Right lung (tissue), 10 donors: ENCODE measurements at places on chromosomes 12 and 14. TPM values are rescaled to one million over a fixed set of nuclear protein-coding genes. Genes with fewer than 3 reads are reported as not detected.

INSM2 gene
- not detected for polyA plus RNA-seq

B3GNT4 gene
- polyA plus RNA-seq, result 0.38 TPM

CELA1 gene
- polyA plus RNA-seq, result not detected

TOMM20L gene
- polyA plus RNA-seq, result 1.7 TPM

FKBP3 gene
- 109 TPM for polyA plus RNA-seq

TUBA1B gene
- 1,422 TPM for polyA plus RNA-seq

LRTM2 gene
- not detected for polyA plus RNA-seq

CCDC197 gene
- not detected for polyA plus RNA-seq

LARP4 gene
- polyA plus RNA-seq, result 32.0 TPM

FOXN4 gene
- polyA plus RNA-seq, result 0.82 TPM

IL22 gene
- polyA plus RNA-seq, result not detected

AKAP5 gene
- 1.8 TPM for polyA plus RNA-seq

NELL2 gene
- 27.2 TPM for polyA plus RNA-seq

TRPV4 gene
- polyA plus RNA-seq, result 2.7 TPM

C3AR1 gene
- polyA plus RNA-seq, result 3.9 TPM

P2RX7 gene
- 1.6 TPM for polyA plus RNA-seq

NANOG gene
- 0.17 TPM for polyA plus RNA-seq

OAS2 gene
- polyA plus RNA-seq, result 12.1 TPM

TMEM19 gene
- polyA plus RNA-seq, result 36.0 TPM

KRT3 gene
- polyA plus RNA-seq, result not detected

KRT78 gene
- polyA plus RNA-seq, result not detected

GDF3 gene
- 0.12 TPM for polyA plus RNA-seq

CLEC7A gene
- polyA plus RNA-seq, result 2.4 TPM

ZNF891 gene
- polyA plus RNA-seq, result 5.8 TPM

FAM177A1 gene
- polyA plus RNA-seq, result 53.3 TPM

NGB gene
- polyA plus RNA-seq, result not detected

GLT8D2 gene
- 31.1 TPM for polyA plus RNA-seq

SDR9C7 gene
- 0.24 TPM for polyA plus RNA-seq

NOC4L gene
- 12.2 TPM for polyA plus RNA-seq

TCL1B gene
- polyA plus RNA-seq, result 0.28 TPM

TMEM119 gene
- 43.2 TPM for polyA plus RNA-seq

C1R gene
- 90.9 TPM for polyA plus RNA-seq

KLC1 gene
- polyA plus RNA-seq, result 152 TPM

FAM181A gene
- polyA plus RNA-seq, result 0.51 TPM

GDF11 gene
- 15.8 TPM for polyA plus RNA-seq

SERPINA12 gene
- polyA plus RNA-seq, result not detected

KRT71 gene
- 0.08 TPM for polyA plus RNA-seq

APOLD1 gene
- polyA plus RNA-seq, result 11.9 TPM

RNF34 gene
- 32.3 TPM for polyA plus RNA-seq

DHRS2 gene
- polyA plus RNA-seq, result 0.21 TPM

SRRM4 gene
- polyA plus RNA-seq, result 0.46 TPM

TBX5 gene
- polyA plus RNA-seq, result 65.4 TPM

KLHL33 gene
- polyA plus RNA-seq, result 0.26 TPM

ANHX gene
- not detected for polyA plus RNA-seq

NPAS3 gene
- polyA plus RNA-seq, result 0.56 TPM

SLC25A21 gene
- 3.1 TPM for polyA plus RNA-seq

BHLHE41 gene
- 0.41 TPM for polyA plus RNA-seq

RPGRIP1 gene
- 0.74 TPM for polyA plus RNA-seq
